NCI-H69 (cell line): ENCODE measurements at places on chromosomes 2 and 18.
A peak's percentile ranks its signal among the peaks of the same experiment; 100 is the strongest.

DNA sequence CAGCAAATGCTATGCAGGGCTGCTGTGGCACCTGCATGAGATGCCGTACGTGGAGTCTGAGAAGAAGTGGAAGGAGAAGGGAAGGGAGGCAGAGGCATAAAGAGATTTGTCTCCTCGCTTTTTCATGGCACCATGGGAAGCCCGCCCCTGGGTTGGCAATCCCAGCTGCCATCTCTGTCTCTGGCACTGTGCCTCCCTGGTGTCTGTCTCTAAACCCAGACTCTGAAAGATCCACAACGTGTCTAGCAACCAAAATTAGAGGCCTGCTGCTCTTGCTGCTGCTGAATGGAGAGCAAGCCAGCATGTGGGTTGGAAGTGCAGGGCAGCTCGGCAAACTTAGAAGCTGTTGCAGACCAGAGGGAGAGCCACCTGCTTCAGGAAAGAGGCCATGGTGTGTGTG, 53.1 kb downstream of the INO80C start:
- no peak for DNase-seq

- DNase-seq: peak; percentile 83
Observed at GRCh38 chr2:158214431-158214830, 112.8 kb downstream of the UPP2 start.

GRCh38 chr2:176160251-176160985, 3.3 kb downstream of the HOXD3 start:
- no peak for DNase-seq

GRCh38 chr2:17894556-17894955, 16.1 kb downstream of the KCNS3 start:
- DNase-seq: no peak

GRCh38 chr18:21599585-21600525, 649 bp downstream of the ESCO1 start:
- peak; percentile 93 for DNase-seq

- no peak for DNase-seq
Observed at GRCh38 chr2:120300385-120300784, 45.6 kb upstream of the INHBB start.

GRCh38 chr2:73821227-73821626, 7.5 kb upstream of the STAMBP start:
- DNase-seq: no peak

GRCh38 chr2:144519934-144520731, at the start of gene ZEB2:
ZEB2 (minus strand) TSS chr2:144520119; CDS start chr2:144517350, 2,769 bp downstream.
- peak; percentile 5 for DNase-seq

- no peak for DNase-seq
Observed at GRCh38 chr2:242022550-242023290, 153.2 kb downstream of the RTP5 start.

- DNase-seq: peak; percentile 60
Observed at GRCh38 chr18:7322817-7323485, 92.1 kb downstream of the LRRC30 start.

GRCh38 chr18:11327391-11328009, 178.1 kb upstream of the PIEZO2 start:
- no peak for DNase-seq

DNA sequence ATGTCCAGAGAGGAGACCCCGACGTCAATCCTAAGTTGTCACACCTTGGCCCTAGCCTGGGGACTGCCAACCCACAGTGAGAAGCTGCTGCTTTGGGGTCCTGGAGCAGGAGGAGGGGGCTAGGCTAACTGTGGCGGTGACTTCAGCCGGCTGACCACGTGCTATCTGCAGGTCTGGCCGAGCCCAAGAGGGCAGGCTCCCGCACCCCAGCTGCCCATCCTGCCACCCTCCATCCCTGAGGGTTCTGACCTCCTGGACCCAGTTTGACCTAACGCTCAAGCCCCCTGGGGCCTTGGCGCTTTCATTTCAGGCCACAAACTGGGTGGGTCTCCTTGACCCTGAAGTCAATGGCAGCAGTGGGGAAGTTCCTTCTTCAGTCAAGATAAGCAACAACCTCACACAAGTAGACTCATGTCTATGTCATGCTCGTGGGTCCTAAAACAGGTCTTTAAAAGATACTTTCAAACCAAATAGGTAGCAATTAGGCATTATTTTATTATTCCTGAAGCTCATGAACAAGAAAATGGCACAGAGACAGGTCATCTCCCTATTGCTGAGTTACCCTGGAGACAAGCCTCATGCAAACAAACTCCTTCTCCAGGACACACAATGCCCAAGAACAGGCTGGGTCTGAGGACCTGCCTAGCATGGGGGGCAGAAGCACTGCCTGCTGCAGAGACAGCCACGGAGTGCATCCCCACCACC, 2.3 kb downstream of the HES6 start:
- DNase-seq: no peak

DNA sequence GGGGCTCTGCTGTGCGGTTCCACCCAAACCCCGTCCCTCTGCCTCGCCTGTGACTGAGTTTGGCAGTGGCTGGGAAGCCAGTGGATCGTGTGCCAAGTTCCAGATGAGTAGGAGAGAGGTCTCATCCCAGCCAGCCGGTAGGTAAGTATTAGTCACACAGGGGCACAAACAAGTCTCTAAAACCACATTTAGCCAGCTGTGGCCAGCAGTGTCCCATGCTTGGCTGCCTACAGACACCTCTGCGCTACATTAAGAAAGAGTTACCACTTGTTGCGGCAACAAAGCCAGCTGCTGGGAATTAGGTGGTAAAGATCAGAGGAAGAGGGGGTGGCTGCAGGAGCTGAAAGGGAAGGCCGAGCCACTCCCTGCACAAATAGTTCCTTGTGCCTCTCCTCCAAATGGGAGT, 81.2 kb downstream of the GATA6 start:
- no peak for DNase-seq

GRCh38 chr2:72347081-72347480, 199.4 kb upstream of the CYP26B1 start:
- DNase-seq: no peak

DNA sequence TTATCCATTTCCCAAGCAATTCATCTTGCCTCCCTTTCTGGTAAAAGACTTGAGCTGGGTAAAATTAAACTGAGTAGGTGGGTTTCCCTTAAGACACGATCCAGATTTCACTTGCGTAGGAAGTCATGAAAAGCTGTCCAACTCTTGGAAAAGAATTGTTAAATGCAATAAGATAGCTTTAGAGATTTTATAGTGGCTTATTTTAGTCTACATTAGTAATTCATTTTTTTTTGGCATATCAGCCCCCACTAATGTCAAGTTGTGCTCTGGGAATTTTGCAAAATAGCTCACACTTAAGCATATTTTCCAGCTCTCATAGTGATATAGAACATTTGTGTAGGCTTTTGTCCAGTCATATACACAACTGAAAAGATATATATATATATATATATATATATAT, 344.7 kb upstream of the FIGN start:
- DNase-seq: no peak

DNA sequence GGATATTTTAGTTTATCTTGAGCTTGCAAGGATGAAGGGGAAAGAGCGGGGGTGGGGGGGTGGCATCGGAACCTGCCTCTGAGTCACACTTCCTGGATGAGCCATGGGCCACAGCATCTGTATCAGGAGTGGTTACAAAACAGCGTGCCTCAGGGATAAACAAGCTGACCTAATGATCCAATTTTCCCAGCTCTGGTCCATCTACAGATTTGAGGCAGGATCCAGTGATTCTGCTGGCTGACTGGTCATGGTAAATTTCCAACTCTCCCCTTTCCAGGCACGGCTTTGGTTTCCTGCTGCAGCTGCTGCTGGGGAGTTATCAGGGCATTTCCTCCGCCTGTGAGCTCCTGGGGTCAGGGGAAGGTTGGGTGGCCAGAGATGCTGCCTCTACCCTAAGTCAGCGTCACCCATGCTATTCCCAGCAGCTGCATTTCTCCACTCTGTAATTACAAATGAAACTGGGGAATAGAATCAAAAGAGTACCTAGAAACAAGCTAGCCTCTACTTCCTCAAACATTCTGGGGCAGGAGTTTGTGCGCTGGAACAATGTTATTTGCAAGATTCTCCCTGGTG, 4.7 kb upstream of the HPCAL1 start:
- no peak for DNase-seq

DNA sequence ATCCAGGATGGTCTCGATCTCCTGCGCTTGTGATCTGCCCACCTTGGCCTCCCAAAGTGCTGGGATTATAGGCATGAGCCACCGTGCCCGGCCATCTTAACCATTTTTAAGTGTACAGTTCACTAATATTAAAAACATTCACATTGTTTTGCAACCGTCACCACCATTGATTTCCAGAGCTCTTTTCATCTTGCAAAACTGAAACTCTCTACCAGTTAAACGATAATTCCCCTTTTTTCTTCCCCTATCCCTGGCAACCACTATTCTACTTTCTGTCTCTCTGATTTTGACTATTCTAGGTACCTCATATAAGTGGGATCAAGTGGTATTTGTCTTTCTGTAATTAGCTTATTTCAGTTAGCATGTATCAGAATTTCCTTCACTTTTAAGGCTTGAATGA, 16.8 kb upstream of the NEUROD1 start:
- DNase-seq: no peak

GRCh38 chr2:9578467-9579235, 23.0 kb upstream of the ADAM17 start:
- DNase-seq: no peak

DNA sequence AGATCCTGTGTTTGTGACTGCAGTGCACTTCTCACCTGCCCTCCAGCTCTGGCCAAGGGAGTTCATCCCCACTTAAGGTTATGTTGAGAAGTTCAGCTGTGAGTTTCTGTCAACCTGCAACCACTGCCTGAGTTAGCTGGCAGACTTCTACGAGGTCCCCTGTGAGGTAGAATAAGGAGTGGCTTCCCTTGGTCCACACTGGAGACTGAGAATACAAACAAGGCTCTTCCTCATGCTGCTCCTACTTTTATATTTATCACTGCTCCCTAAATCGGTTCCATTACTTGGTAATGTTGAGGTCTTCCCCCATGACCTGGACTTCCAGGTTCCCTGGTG, 353.2 kb upstream of the CWC22 start:
- no peak for DNase-seq

DNA sequence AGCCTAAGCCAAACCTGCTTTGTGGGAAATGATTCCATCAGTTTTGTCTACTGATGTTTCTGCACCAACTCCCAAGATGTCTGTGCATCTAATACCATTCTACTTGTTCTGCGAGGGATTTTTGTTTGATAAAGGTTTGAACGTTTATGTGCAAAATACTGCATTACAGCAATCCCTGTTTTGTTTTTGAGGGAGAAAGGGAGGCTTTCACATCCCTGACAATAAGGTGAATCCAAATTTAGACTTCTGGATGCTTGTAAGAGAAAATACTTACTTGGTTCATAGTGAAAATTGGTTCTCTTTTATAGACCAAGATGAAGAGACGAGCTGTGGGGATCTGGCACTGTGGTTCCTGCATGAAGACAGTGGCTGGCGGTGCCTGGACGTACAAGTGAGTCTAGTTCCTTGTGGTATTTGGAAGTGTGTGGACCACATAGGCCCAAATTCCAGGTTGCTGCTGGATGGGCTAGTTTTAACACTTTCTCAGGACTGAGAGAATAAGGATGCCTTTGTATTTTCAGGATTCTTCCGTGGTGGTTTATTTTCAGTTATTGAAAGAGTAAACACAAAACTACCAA, 1.1 kb downstream of the RPL37A start:
- DNase-seq: no peak

GRCh38 chr2:104412384-104412783, 441.5 kb upstream of the POU3F3 start:
- peak; percentile 15 for DNase-seq

GRCh38 chr2:105062158-105062557, 24.3 kb downstream of the MRPS9 start:
- no peak for DNase-seq

- DNase-seq: no peak
Observed at GRCh38 chr2:33890686-33891085, 291.6 kb upstream of the FAM98A start.

GRCh38 chr2:50097148-50097547, 934.8 kb downstream of the NRXN1 start:
- no peak for DNase-seq

- DNase-seq: no peak
Observed at GRCh38 chr2:217886091-217886490, 116.7 kb downstream of the TNS1 start.

DNA sequence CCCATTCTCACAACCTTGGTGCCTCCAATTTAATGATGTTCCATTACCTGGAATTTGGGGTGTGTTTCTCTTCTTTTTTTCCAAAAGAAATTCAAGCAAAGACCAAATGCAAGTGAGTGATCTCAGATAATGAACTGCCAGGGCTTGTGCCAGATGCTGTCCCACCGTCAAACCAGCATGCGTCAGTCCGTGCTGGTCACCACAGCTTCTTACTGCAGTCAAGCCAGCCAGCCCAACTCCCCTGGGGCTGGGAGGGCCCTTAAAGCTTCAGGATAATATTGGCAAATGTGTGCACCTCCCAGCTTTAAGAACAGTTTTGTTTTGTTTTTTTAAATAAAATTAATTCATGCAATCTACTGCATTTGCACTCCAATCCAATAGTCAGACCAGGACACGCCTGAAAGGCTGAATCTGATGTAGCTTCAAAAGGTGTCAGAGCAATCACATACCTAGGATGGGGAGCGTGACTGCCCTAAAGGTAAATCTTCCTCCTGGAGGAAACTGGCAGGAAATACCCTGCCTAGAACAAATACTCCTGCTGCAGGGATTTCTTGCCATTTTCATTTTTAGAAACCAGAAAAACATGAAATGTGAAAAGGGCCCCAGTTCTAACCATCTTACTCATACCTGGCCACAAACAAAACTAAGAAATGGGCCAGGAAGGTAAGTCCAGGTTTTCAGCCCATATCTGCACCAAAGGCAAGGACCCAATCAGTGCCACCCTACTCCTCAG, 26.8 kb upstream of the SP3 start:
- DNase-seq: peak; percentile 29

DNA sequence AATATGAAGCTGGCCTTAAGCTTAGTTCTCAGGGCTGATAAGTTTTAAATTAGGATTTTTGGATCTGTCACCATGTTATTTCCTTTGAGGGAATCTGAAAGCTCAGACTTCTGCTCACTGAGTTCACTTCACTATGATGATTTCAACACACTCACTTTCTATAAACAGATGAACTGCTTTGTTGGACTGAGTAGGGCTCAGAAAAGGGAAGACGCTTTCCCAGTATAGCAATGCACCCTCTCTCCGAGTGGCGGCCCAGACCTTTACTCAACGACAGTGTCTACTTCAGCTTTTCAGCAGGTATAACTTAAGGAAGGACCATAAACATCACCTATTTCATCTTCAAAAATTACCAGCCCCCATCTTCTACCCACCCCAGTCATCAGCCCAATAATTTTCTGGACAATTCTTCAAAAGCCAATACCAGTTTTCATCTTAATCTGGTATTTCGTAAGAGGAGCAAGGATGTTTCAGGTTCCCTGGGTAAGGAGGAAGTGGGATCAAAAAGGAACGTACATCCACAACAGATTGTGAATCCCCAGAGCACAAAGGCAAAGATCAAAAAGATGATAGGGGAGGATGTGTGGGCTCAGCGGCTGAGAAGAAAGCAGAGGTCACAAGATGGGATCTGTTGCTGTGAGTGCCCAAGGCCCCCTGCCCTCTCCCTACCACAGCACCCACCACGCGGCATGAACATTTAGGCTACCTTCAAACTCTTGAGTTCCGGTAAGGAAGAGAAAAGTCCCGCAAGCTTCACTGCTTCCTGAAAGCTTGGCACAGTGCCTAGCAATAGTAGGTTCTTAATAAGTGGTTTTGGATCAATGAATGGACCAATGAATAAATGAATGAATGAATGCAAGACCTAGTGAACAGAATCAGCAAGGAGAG, 41.9 kb downstream of the LPIN2 start:
- no peak for DNase-seq
